ENCODE measurements at places on chromosomes 7 and 10. TPM values are rescaled to one million over a fixed set of nuclear protein-coding genes. Genes with fewer than 3 reads are reported as not detected.

Gene LRIT1
- not detected for total RNA-seq

Gene WIPF3
- not detected for total RNA-seq

Gene AKR1C2
- total RNA-seq, result 5.0 TPM

Gene PRPS1L1
- not detected for total RNA-seq
